ENCODE measurements at places on chromosomes 12 and 14. TPM values are rescaled to one million over a fixed set of nuclear protein-coding genes. Genes with fewer than 3 reads are reported as not detected.

C2CD5 gene
- 33.1 TPM for polyA plus RNA-seq

CLEC9A gene
- 0.20 TPM for polyA plus RNA-seq

BORCS5 gene
- polyA plus RNA-seq, result 10.5 TPM

ALKBH2 gene
- polyA plus RNA-seq, result 20.3 TPM

IL25 gene
- not detected for polyA plus RNA-seq

PTPRB gene
- polyA plus RNA-seq, result 13.2 TPM

BRF1 gene
- polyA plus RNA-seq, result 25.8 TPM

GDF11 gene
- 13.8 TPM for polyA plus RNA-seq

CLEC2A gene
- polyA plus RNA-seq, result 0.61 TPM

CLEC1B gene
- not detected for polyA plus RNA-seq

PTPRR gene
- 0.90 TPM for polyA plus RNA-seq

ATN1 gene
- 76.2 TPM for polyA plus RNA-seq

SERPINA10 gene
- not detected for polyA plus RNA-seq

SLC6A12 gene
- polyA plus RNA-seq, result 1.2 TPM

LRFN5 gene
- 7.3 TPM for polyA plus RNA-seq

OTX2 gene
- polyA plus RNA-seq, result not detected

PLA2G1B gene
- not detected for polyA plus RNA-seq

SLC10A1 gene
- not detected for polyA plus RNA-seq

PSEN1 gene
- polyA plus RNA-seq, result 33.4 TPM

GCH1 gene
- polyA plus RNA-seq, result 4.4 TPM

TAS2R9 gene
- polyA plus RNA-seq, result not detected

CRIP2 gene
- 247 TPM for polyA plus RNA-seq

SIVA1 gene
- polyA plus RNA-seq, result 70.9 TPM

KLRB1 gene
- 1.2 TPM for polyA plus RNA-seq

MYF5 gene
- 27.3 TPM for polyA plus RNA-seq

CHGA gene
- not detected for polyA plus RNA-seq

TBC1D30 gene
- 1.7 TPM for polyA plus RNA-seq

KRT75 gene
- not detected for polyA plus RNA-seq

LPAR5 gene
- 1.4 TPM for polyA plus RNA-seq

LRP1-AS gene
- 0.64 TPM for polyA plus RNA-seq

PLBD2 gene
- 12.7 TPM for polyA plus RNA-seq

PIWIL1 gene
- 0.03 TPM for polyA plus RNA-seq

ACVRL1 gene
- polyA plus RNA-seq, result 50.8 TPM

HOXC11 gene
- 0.08 TPM for polyA plus RNA-seq

OR6C74 gene
- not detected for polyA plus RNA-seq

Measured in muscle of back (tissue), 13 donors.